ENCODE measurements at places on chromosomes 2 and 18.

DNA sequence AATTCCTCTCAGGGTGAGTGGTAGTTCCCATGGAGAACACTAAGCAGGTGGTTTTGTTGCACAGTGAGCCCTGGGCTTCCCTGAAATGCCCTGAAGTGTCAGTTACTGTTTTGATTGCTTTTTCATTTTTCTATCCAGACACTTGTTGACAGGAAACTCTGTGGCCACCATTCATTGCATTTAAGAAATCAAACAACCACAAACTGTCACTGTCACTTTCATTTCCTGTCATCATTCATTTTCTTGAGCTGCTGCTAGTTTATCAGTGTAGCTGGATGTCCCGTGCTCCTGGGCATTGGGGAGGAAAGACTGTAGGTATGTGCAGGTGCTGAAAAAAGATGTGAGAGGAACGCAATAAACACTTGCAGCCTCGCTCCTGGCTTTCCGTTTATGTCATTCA is 891.6 kb upstream of the ZEB2 start:
- no peak for DNase-seq

DNA sequence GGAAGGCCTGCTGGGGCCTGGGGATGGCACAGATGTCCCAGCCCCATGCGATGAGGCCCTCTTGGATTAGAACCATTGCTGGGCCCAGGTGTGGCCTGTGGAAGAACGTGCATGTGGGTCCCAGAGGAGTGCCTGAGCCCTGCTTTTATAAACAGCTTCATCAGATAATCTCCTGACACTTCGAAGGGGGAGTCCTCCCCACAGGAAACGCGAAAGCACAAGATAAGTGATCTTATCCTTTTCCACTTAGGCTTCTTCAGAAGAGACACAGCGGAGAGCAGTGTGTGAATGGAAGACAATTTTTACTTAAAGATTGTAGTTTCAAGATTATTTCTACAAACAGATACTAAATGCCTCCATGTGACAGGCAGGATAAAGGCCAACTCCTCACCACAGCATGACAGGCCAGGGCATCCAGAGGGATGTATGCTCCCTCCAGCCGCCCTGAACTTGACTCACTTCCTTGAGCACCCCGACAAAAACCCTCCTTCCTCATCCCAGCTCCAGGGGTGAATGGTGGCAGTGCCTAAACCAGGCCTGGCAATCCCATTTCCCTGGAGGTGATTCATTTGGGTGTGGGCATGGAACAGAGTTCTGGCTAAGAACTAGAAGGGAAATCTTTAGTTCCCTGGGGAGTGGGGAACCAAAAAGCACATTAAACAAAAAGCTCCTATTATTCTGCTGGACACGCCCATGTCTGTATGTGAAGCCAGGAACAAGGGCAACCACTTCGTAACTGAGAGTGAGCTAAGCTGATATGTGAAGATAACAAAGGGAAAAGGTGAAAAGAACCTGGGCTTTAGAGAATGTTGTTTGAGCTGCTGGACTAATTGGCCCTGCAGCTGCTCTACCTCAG is 56.2 kb upstream of the TMEM163 start:
- no peak for DNase-seq

GRCh38 chr2:234218266-234219045 is 168.0 kb downstream of the SPP2 start:
- DNase-seq, result no peak

GRCh38 chr2:45612285-45612684 is 1.2 kb upstream of the SRBD1 start:
- DNase-seq, result no peak

- DNase-seq, result no peak
Observed at GRCh38 chr2:196967116-196967515, 40.6 kb upstream of the PGAP1 start.

GRCh38 chr2:68387408-68388350 is 22.6 kb downstream of the PLEK start:
- no peak for DNase-seq

- DNase-seq, result no peak
Observed at GRCh38 chr2:152648336-152648735, 68.9 kb downstream of the PRPF40A start.

GRCh38 chr18:55163550-55163949 is 204.3 kb upstream of the CCDC68 start:
- DNase-seq, result no peak

GRCh38 chr2:217077831-217078407 is 218.1 kb upstream of the TNP1 start:
- no peak for DNase-seq

GRCh38 chr2:154974041-154974440 is 275.5 kb downstream of the KCNJ3 start:
- DNase-seq, result no peak

DNA sequence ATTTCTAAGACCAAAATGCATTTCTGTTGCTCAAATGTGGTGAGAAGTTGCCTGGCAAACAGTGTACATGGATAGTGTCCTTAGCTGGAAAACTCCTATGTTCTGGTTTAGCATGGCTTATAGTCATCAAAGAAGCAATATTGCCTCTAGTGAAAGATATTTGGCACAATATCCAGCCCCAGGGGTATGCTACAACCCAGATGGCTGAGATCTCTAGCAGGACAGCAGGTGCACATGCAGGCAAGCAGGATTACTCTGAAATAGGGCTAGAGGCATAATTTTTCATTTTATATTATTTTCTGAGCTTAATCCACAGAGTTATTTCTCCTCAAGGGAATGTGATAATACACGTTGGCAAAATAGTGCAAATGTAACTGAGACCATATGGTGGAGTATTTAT is 34.0 kb downstream of the CCDC195 start:
- DNase-seq, result no peak

DNA sequence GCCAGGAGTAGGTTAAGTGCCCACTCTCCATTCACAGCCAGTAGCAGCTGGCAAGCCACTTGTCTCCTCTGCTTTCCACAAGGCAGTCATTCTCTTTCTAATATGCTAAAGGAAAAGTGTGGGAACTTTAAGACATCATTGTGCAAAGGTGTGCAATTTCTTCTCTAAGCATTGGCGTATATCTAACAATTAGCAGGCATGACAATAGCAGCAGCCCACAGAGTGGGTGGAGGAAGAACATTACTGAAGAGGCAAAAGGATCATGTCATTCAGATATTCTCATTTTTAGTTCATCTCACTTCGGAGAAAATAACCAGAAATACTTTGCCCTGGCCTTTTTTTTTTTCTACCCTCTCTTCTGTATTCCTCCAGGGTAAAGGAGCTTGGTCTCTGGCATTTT is 177.6 kb downstream of the DNAH7 start:
- no peak for DNase-seq

GRCh38 chr2:125566422-125566821 is 1089.5 kb upstream of the GYPC start:
- DNase-seq, result no peak

- DNase-seq, result no peak
Observed at GRCh38 chr2:36404754-36405153, 49.2 kb downstream of the CRIM1 start.

GRCh38 chr2:234630801-234631261 is 133.9 kb upstream of the ARL4C start:
- no peak for DNase-seq

DNA sequence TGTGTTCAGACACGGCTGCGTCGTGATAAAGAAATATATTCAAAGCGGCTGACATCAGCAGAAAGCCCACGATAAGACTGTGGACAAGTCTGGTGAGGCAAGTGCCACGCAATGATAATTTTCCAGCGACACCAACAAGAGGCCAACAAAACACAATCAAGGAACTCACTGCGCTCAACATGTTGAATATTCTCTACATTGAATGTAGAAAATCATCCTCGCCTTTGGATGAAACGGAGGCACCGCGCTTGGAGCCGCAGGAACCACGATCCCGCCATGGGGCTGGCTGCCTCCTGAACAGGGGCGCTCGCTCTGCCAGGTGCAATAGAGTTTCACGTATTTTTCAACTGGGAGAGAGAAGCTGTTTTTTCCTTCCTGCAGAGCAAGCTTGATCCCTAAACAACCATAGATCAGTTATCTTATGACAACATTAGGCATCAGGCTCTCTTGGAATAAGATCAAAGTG is 220.3 kb downstream of the ATAD2B start:
- DNase-seq, result no peak

GRCh38 chr18:61703508-61703907 is 189.3 kb downstream of the RNF152 start:
- DNase-seq, result no peak

GRCh38 chr2:234025891-234026401 is 24.6 kb upstream of the SPP2 start:
- no peak for DNase-seq

DNA sequence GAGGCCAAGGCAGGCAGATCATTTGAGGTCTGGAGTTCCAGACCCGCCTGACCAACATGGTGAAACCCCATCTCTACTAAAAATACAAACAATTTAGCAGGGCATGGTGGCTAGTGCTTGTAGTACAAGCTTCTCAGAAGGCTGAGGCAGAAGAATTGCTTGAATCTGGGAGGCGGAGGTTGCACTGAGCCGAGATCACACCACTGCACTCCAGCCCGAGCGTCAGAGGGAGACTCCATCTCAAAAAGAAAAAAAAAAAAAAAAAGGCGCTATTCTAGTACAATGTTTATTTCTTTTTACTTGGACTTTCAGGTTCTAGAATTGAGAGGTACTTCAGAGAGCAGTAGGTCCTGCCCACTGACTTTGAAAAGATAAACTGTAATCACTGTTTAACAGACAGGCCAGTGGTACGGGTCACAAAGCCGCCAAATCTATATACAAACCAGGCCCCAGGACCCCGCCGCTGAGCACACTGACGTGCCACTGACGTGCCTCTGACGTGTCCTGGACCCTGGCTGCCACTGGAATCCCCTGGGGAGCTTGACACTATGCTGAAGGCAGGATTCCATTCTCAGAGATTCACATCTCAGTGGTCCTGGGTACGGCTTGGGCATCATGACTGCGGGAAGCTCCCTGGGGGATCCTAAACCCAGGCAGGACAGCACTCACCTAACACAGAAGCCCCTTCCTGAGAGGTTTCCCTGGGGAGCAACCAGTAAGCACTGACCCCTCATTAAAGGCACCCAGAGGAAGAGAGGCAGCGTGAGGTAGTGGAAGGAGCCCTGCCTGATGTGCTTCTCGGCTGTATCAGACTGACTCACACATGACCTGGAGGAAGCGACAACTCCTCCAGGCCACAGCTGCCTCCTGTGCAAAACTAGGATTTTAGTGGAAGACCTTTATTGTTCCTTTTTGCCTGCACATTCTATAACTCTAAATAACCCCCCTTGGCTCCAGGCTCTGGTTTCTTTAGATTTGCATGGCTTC is 197.8 kb upstream of the MEIS1 start:
- DNase-seq, result no peak

GRCh38 chr2:224971214-224971613 is 71.1 kb downstream of the DOCK10 start:
- no peak for DNase-seq

DNA sequence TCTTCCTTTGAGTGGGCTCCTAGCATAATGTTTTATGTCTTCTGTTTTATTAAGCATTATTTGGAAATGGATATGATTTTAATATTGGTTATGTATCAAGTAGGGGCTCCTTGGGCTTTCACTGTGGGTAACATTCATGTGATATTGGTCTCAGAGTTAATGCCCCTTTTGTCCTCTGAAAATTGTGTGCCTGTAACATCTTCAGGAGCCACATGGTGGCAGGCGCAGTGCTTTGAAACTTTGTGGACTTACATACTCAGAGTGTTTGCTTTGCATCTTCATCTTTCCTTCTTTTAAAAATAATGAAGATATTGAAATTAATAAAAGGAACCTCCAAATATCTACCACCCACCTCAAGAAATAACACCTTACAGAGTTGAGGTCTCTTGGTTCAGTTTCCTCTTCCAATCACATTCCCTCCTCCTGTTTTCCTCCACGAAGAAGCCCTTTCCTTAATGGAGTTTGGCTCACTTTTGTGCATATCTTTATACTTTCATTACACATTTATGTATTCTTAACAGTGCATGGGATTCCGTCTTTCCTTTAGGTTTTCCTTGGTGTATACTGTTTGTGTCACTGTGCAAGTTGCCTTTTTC is 73.5 kb downstream of the LIMS1 start:
- DNase-seq, result no peak

GRCh38 chr2:201344663-201345366 is 12.3 kb downstream of the FLACC1 start:
- DNase-seq, result no peak

DNA sequence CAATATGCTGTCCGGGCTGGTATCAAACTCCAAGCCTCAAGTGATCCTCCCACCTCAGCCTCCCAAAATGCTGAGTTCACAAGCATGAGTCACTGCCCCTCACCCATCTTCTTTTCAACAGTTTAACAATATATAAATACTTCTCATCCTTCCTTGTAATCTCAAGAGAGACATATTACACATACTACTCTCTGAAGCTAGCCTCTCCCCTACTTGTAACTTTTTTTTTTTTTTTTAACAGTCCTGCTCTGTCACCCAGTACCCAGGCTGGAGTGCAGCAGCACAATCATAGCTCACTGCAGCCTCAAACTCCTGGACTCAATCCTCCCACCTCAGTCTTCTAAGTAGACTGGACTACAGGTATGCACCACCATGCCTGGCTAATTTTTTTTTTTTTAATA is 5.7 kb downstream of the GFPT1 start:
- no peak for DNase-seq

DNA sequence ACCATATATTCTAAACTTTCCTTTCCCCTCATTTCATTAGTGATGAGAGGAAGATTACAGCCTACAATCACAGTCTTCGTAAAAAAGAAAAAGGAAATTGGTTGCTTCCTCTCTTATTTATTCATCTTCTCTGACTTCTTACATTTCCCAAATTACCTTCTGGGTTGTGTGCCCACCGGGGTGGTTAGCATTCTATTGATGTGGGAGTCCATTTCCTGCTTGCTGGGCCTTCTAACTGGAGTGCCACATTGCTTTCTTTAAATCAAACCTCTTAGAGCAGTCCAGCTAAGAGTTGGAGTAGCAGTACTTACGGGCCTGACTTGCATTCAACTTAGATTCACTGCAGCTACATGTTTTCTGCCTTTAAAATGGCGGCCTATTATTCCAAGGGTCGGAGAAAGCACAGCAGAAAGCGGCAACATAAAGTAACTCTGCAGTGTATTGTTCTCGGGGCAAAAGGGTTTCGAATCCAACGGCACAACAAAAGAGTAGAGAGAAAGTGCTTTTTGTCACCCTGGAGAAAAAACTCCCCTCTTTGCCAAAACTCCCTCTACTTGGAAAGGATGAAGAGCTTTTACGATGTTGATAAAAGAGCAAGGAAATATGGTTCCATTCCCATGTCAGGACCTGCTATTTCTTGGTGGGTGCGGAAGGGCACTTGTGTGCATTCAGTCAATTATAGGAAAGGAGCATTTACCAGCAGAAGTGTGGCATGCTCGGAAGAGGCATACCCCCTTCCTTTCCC is 110.6 kb upstream of the DLX2 start:
- DNase-seq, result no peak

- no peak for DNase-seq
Observed at GRCh38 chr2:228527197-228527881, 345.9 kb upstream of the SPHKAP start.

- DNase-seq, result no peak
Observed at GRCh38 chr2:234741976-234742375, 209.8 kb upstream of the SH3BP4 start.

DNA sequence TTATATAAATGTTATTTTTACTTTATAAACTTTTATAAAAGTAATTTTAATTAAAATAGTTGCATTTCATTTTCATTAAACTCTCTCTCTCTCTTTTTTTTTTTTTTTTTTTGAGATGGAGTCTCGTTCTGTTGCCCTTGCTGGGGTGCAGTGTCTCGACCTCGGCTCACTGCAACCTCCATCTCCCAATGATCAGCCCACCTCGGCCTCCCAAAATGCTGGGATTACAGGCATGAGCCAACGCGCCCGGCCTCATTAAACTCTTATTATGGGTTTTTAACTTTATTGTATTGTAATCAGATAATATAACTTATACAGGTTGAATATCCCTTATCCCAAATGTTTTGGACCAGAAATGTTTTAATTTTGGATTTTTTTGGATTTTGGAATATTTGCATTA is 10.9 kb upstream of the NPPC start:
- no peak for DNase-seq
